Kidney epithelial cell (primary cell): ENCODE measurements at places on chromosomes 4 and X. TPM values are rescaled to one million over a fixed set of nuclear protein-coding genes. Genes with fewer than 3 reads are reported as not detected.

Gene WNK3
- 3.1 and 6.5 TPM in 2 replicates for total RNA-seq

Gene HTN1
- total RNA-seq: not detected in 2 replicates

Gene SPACA5
- total RNA-seq: not detected in 2 replicates

Gene DUX4
- total RNA-seq: not detected in 2 replicates

Gene TIGD4
- total RNA-seq: 0.14 and 0.29 TPM in 2 replicates

Gene CLCN5
- 15.6 and 22.1 TPM in 2 replicates for total RNA-seq

Gene STARD8
- total RNA-seq: 1.8 and 2.7 TPM in 2 replicates

Gene ASB9
- 0.25 and 3.6 TPM in 2 replicates for total RNA-seq

Gene HSFX4
- not detected in 2 replicates for total RNA-seq

Gene CSN2
- total RNA-seq: not detected in 2 replicates

Gene TCEAL7
- total RNA-seq: 23.1 and 40.1 TPM in 2 replicates

Gene EPGN
- 5.2 and 7.5 TPM in 2 replicates for total RNA-seq

Gene GATA1
- not detected in 2 replicates for total RNA-seq

Gene DAPP1
- 25.7 and 29.0 TPM in 2 replicates for total RNA-seq

Gene KLB
- total RNA-seq: 0.07 and 0.21 TPM in 2 replicates

Gene DMRTC1B
- not detected in 2 replicates for total RNA-seq

Gene NDST4
- not detected in 2 replicates for total RNA-seq

Gene VCX3B
- not detected in 2 replicates for total RNA-seq

Gene CABS1
- total RNA-seq: not detected in 2 replicates
